NCI-H510A treated with DMSO at 0.1 percent for 48 hours (cell line): ENCODE measurements at places on chromosomes 7 and 10.

GRCh38 chr7:49866910-49867309 lies 93.5 kb downstream of the VWC2 start:
- no peak for DNase-seq

DNA sequence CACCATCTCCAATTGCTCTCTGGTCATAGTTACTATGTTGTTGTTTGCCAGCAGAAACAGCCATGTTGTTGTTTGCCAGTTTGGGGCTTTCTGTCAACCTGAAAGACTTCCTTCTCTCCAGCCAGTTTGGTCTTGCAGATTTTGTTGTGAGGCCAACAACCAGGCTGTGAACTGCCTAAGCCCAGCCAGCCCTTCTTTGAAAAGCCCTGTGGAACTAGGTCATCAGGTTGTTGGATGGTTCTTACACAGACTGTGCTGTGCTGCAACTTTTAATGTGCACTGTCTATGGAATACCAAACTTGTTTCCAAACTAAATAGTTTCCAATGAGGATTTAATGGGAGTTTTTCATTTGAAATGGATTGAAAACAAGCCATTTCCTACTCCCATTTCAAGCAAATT lies 592.7 kb upstream of the GALNT17 start:
- no peak for DNase-seq

DNA sequence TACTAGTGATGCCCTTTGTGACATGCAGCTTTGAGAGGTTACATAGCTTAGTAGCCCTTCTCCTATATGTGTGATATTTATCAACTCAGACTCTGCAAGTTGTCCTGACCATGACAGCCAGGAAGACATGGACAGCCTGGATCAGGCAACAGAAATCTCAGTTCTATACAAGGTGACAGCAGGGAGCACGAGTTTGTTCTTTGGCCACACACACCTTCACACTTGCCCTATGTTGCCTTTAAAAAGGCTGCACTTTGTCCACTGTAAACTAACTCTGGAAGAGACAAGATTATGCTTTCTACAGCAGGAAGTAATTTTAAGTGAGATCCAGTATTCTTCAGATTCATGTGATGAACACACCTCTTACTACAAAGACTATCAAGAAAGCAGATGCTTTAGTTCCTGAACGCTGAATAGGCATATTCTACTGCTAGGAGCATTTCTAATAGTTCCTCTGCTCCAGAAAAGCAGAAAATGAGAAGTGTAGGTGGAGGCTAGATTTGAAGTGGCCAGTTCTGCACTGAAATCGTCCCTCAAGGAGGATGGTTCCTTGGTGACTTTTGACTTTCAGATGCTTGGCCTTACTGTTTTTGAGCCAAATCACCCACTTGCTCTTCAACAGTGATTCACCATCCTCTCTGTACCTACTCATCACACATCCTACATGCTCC lies 239.2 kb downstream of the COBL start:
- DNase-seq, result no peak

GRCh38 chr7:92833766-92834506 lies 2.4 kb downstream of the CDK6 start:
- DNase-seq, result peak; percentile 40

- no peak for DNase-seq
These were observed 19.1 kb upstream of the TNKS2 start for GRCh38 chr10:91779011-91779605.

DNA sequence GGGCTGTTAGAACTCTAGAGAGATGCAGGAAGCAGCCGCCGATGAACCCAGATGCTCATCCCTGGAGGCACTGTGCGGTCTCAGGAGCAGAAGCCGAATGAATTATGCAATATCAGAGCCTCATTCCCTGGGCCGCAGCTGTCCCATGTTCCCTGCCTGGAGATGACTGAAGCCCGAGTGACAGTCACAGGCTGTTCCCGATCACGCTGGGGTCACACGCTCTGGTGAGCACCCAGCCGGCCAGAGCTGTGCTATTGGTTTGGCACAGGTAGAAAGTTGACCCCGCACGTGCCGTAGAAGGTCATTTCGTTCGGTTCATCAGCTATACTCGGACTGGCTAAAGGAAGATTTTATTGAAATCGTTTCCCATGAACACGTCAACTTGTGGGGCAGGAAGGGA lies 140.5 kb upstream of the SH2B2 start:
- no peak for DNase-seq
